ENCODE measurements at places on chromosomes 1 and 21.

DNA sequence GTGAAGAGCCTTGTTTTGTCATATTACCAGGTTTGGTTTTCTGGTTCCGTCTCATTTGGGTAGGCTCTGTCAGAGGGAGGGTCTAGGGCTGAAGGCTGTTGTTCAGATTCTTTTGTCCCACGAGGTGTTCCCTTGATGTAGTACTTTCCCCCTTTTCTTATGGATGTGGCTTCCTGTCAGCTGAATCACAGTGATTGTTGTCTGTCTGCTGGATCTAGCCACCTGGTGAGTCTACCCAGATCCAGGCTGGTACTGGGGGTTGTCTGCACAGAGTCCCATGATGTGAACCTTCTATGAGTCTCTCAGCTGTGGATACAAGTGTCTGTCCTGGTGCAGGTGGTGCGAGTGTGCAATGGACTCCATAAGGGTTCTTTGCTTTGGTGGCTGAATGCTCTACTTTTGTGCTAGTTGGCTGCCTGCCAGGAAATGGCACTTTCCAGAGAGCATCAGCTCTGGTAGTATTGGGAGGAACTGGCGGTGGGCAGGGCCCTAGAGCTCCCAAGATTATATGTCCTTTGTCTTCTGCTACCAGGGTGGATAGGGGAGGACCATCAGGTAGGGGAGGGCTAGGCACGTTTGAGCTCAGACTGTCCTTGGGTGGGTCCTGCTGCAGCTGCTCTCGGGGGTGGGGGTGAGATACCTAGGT, 246.0 kb downstream of the RYR2 start:
- DNase-seq: no peak

- DNase-seq: no peak
Measured at GRCh38 chr1:17903386-17903785, 148.3 kb downstream of the ACTL8 start.

DNA sequence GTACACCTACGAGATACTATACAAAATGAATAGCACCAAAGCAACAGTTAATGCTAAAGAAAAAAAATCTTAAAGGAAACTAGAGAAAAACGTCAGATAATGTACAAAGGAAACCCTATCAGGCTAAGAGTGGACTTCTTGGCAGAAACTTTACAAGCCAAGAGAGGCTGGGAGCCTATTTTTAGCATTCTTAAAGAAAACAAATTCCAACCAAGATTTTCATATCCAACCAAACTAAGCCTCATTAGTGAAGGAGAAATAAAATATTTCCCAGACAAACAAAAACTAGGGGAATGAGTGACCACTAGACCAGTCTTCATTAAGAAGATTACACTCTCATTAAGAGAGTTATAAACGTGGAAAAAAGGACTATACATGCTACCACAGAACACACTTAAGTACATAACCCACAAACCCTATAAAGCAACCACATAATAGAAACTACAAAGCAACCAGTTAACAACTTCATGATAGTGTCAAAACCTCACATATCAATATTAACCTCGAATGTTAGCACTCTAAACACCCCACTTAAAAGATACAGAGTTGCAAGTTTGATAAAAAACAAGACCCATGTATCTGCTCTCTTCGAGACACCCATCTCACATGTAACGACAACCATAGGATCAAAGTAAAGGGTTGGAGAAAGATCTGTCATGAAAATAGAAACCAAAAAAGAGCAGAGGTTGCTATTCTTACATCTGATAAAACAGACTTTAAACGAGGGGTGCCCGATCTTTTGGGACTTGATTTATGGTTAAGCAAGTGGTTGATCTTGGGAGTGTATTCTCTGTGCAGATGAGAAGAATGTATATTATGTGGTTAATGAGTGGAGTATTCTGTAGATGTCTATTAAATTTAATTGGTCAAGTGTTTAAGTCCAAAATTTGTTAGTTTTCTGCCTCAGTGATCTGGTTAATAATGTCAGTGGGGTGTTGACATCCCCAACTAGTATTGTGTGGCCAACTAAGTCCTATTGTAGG, 1301.4 kb downstream of the PLA2G4A start:
- DNase-seq: no peak

DNA sequence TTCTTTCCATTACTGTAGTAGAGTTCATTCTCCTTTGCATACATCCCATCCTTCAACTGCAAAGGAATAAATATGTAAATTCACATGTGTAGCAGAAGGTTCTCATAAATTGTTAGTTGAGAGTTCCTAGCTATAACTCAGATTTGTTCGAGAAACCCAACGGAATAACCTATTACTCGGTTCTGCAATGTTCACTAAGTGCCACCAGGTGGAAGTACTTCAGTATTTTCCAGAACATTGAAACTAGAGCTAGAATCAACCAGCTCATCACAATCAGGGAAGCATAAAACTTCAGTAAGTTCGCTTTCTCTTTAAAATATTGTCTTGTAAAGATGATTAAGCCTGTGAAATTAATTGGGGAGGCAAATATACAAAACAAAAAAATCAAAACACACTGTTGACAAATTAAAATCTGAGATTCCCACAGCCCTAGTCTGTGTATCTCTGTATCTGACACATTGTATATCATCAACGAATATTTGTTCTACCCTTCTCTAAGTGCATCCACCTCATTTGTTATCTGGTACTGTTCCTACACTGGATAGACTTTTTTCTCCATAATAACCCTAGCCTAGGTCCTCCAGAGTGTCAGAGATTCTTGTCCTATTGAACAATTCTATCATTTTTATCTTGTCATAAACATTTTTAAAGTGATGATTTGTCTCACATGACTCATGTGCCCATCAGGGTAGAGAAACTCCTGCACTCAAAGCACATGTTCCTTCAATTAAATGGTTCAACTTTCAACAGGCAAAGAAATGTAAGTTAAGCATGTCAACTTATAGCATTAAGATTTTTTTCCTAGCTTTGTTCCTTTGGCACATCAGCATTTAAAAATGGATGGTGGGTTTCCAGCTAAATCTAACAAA, 31.9 kb downstream of the MROH9 start:
- no peak for DNase-seq

GRCh38 chr21:38500073-38500472, 1.8 kb upstream of the ERG start:
- no peak for DNase-seq

DNA sequence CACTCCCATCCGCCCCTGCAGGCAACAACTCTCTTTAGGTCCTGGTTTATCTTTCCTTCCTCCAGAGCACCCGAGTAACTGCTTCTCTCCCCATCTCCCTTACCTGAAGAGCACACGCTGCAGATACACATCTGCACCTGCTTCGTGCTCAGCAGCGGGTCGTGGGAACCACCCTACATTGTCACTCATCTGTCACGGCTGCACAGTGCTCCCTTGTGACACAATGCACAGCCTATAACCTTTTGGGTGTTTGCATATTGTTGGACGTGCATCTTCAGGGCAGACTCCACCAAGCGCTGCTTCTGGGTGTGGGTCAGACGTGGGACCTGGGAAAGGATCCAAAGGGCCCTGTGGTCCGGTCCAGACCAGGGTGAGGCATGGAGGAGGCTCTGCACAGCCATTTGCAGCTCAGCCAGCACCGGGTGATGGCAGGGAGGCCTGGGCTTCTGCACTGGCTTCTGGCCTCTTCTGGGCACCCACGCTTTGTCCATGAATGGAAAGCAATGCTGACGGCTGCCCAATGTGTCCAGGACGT, 42.5 kb downstream of the WDR4 start:
- DNase-seq: no peak

DNA sequence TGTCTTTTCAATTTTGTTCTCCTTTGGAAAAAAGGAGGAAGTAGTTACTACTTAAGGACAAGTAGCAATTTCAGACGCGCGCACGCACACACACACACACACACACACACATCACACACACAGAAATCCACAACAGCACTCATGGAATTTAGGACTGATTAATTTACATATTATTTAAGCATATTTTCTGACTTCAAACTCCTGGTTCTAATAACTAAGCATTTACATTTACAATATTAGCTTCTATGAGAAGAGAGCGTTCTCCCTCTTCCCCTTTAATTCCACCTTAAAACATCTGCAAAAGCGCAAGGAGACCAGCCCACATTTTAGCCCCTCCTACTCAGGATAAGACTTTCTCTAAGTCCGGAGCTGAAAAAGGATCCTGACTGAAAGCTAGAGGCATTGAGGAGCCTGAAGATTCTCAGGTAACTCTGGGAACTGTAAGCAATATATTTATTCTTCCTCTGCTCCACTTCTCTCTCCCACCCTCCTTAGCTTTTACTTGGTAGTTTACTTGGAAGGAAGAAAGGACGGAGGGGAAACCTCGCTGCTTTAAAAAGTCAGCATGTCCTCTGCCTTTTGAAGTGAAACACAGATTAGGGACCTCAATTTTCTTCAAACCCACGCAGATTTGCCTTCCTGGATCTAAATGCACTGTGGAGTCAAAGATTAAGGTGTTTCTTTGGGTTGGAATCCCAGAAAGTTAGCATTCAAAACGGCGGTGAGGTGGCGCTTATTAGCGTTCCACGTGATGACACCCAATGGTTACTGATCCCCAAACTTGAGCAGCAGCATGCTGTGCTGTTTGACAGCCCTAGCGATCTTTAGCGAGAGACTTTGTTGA, at the start of gene PLA2G4A:
PLA2G4A (plus strand) TSS at position 339 of the 844 bp plus-strand sequence. CDS start 25,406 bp downstream, outside the sequence.
- no peak for DNase-seq
